T-helper 17 cell (primary cell): ENCODE measurements at places on chromosomes 7 and 10.

GRCh38 chr7:81110673-81111072, 191.8 kb upstream of the SEMA3C start:
- DNase-seq, result no peak

GRCh38 chr10:131519723-131520605, 208.4 kb upstream of the TCERG1L start:
- no peak for DNase-seq

DNA sequence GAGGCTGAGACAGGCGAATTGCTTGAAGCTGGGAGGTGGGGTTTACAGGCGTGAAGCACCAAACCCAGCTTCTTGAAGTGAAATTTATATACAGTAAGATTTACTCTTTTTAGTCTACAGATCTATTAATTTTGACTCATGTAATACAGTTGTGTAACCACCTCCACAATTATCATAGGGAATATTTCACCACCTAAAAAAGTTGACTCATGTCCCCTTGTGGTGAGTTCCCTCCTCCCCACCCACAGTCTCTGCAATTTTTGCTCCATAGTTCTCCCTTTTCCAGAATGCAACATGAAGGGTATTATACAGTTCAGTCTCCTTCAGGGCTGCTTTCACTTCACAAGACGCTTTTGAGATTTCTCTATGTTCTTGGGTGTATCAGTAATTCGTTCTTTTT, 156.8 kb downstream of the FAM107B start:
- DNase-seq, result no peak

DNA sequence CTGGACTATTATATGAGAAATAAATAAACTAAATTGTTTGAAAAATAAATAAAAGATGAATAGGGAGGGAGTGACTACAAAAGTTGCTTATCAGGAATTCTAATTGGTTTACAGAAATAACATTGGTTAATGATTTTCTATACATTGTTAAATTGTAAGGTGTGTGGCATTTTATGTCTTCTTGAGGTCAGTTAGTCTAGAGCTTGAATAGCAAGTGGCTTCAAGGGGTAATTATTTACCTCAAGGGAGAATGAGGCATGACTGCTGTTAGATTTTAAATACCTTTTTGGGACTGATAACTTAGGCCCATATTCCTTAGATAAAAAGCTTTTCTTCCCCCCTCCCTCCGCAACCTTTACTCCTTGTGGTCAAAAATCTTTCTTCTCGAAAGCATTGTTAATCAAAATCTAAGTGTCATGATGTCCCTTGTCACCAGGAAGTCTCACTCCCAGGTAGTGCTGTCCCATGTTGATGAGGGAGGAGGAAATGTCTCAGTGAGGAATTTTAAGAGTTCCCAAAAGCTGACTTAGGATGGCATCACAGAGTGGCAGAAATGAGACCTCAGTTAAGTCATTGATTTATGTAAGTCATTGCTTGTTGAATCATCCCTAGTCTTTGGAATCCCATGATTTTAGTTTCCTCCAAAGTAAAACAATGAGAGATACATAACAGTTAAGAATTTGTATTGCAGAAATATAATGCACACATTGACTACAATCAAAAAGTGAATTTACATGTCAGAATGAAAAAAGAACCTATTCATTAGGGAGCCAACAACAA, 71.5 kb downstream of the MAPK8 start:
- no peak for DNase-seq
